ENCODE measurements at places on chromosomes 5 and 9. TPM values are rescaled to one million over a fixed set of nuclear protein-coding genes. Genes with fewer than 3 reads are reported as not detected.
A peak's percentile ranks its signal among the peaks of the same experiment; 100 is the strongest.

DNA sequence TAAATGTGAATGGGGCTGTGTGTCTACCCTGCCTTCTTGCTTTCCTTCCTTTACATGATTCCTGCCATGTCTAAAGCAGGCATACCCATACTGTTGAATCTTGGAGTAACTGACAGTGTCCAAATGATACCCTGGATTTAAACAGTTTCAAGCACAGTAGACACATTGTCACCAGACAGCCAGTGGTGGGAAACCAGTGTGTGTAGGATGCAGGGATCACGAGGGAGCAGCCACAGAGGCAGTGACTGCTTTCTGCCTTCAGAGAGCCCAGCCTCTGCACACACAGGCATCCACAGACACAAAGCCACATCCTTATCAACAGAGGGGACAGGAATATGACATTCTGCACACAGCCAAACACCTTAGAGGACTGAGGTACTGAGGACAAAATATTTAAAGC is 184.2 kb upstream of the TBCA start:
- DNase-seq: no peak

- DNase-seq: no peak
Observed at GRCh38 chr5:128836571-128836970, 128.7 kb upstream of the SLC27A6 start.

- DNase-seq: peak; percentile 98
Observed at GRCh38 chr5:154857530-154858296, 714 bp upstream of the CNOT8 start.

- no peak for DNase-seq
Observed at GRCh38 chr5:89421035-89421434, 538.1 kb upstream of the MEF2C start.

DNA sequence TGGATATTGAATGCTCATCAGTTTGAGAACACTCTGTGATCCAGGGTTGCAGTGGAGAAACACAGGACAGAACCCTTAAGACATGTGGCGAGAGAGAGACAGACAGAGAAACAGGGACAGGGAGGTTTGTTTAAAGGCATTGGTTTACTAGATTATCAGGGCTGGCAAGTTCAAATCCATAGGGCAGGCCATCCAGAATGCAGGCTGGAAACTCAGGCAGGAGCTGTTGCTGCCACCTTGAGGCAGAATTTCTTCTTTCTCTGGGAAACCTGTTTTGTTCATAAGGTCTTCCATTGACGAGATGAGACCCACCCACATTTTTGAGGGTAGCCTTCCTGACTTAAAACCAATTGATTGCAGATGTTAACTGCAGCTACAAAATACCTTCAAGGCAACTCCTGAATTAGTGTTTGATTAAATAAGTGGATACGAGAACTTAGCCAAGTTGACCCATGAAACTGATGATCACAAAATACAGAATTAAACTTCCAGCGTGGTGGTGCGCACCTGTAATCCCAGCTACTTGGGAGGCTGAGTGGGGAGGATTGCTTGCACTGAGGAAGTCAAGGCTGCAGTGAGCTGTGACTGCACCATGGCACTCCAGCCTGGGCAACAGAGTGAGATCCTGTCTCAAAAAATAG is 55.9 kb downstream of the NSUN2 start:
- peak; percentile 64 for DNase-seq

DNA sequence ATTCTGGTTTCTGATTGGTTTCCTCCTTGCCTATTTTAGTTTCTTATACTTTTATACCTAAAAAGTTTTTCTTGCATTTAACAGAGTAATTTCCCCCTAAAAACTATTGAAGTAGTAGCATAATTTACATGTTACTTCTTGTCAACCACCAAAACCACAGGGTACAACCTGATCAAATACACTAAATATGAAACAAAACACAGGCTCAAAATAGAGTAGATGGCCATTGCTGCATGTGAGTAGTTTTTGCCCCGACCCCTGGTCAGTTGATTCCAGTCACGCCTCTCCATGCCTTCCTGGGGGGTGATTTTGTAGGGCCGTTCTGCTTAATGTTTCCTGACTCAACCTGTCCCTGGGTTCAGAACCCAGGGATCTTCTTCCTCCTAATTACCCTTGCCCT is 101.8 kb downstream of the TLE4 start:
- no peak for DNase-seq

DNA sequence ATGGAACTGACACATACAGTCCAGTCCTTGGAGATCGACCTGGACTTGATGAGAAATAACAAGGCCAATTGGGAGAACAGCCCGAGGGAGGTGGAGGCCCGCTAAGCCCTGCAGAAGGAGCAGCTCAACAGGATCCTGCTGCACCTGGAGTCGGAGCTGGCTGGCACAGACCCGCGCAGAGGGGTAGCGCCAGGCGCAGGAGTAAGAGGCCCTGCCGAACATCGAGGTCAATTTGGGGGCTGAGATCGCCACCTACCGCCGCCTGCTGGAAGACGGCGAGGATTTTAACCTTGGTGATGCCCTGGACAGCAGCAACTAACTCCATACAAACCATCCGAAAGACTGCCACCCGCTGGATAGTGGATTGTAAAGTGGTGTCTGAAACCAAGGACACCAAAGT is 1610.1 kb upstream of the ACO1 start:
- DNase-seq: peak; percentile 22

The CYLC2 gene
- polyA plus RNA-seq: 31.5 TPM

The IFNA21 gene
- not detected for polyA plus RNA-seq

The NEURL1B gene
- polyA plus RNA-seq: 17.1 TPM

GRCh38 chr5:377326-377981 is 55.9 kb downstream of the AHRR start:
- DNase-seq: peak; percentile 11

- DNase-seq: peak; percentile 60
Observed at GRCh38 chr9:132768932-132769905, 99.0 kb downstream of the GTF3C4 start.

GRCh38 chr9:129669141-129669718 is 3.8 kb downstream of the PRRX2 start:
- no peak for DNase-seq

The SPAAR gene
- 15.0 TPM for polyA plus RNA-seq

DNA sequence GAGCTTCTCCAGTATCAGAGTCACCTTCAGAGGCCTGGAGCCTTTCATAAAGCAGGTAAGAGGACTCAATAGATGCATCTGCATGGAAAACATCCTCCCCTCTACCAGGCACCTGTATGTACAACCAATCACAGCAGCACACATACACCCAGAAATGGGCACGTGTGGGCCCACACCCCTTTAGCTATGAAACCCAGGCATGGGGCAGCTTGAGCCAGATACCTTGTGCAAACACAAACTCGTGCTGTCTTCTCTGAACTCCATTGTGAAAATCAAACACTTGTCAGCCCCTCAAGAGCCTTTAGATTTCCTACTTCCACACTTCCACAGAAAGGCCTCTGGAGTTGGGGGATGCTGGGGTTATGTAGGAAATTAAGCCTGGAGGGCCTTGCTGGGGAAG is 1.1 kb upstream of the CSF2 start:
- DNase-seq: no peak

- peak; percentile 74 for DNase-seq
Observed at GRCh38 chr9:120928483-120929228, 2.1 kb upstream of the TRAF1 start.

DNA sequence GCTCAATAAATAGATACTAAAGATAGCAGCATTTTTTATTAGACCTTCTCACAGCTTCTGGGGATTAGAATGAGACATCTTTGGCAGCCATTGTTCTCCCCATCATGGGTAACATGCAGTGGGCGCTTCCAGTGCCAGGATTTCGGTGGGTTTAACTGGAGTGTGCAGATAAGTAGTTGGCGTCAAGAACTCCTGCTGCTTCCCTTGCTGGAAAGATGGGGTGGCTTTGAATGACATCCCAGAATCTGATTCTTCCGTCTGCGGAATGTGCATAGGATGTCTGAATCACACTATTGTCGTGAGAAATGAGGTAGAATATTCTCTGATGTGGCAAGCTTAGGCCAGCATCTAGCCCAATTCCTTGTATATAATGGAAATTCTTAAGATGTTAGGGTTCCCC is 7.3 kb downstream of the SFXN1 start:
- no peak for DNase-seq

The KIF12 gene
- 7.1 TPM for polyA plus RNA-seq

The DENND1A gene
- polyA plus RNA-seq: 20.3 TPM

The SLC36A2 gene
- polyA plus RNA-seq: 1.5 TPM

GRCh38 chr5:113693701-113694100 is 180.2 kb downstream of the YTHDC2 start:
- DNase-seq: no peak

GRCh38 chr5:115069087-115069968 is 100.4 kb downstream of the TRIM36 start:
- peak; percentile 56 for DNase-seq

The MELK gene
- 15.2 TPM for polyA plus RNA-seq

DNA sequence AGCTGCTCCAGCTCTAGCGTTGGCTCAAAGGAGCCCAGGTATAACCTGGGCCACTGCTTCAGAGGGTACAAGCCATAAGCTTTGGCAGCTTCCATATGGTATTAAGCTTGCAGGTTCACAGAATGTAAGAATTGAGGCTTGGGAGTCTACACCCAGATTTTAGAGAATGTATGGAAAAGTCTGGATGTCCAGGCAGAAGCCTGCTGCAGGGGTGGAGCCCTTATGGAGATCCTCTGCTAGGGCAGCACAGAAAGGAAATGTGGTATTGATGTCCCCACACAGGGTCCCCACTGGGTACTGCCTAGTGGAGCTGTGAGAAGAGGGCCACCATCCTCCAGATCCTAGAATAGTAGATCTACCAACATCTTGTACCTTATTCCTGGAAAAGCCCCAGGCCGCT is 626.9 kb downstream of the MAT2B start:
- DNase-seq: no peak

The PCDHGA6 gene
- polyA plus RNA-seq: 1.8 TPM

DNA sequence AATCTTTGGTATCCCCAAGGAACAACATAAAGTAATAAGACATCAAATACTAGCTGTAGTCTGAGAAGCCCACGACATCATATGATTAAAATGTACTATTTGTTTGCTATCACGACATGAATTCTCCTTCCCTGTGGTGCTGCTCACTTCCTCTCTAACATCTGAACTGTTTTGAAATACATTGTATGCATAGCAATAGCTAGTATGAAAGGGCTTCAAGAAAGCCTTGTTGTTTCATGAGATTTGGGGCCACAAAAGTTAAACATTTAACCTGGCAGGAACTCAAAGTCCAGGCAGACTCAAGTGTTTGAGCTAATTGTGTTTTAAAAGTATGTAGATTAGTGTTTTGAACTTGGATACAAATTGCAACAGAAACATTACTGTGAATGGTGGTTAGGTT is 237.4 kb upstream of the PTGER4 start:
- DNase-seq: no peak

- DNase-seq: no peak
Observed at GRCh38 chr5:81544351-81545018, 150.6 kb upstream of the ACOT12 start.

GRCh38 chr9:127534931-127535330 is 77.1 kb upstream of the STXBP1 start:
- DNase-seq: no peak

The MLANA gene
- not detected for polyA plus RNA-seq

- DNase-seq: no peak
Observed at GRCh38 chr9:16824545-16825330, 45.7 kb downstream of the BNC2 start.

The CEL gene
- 2.1 TPM for polyA plus RNA-seq

- no peak for DNase-seq
Observed at GRCh38 chr5:133203317-133204305, 151.8 kb downstream of the HSPA4 start.

DNA sequence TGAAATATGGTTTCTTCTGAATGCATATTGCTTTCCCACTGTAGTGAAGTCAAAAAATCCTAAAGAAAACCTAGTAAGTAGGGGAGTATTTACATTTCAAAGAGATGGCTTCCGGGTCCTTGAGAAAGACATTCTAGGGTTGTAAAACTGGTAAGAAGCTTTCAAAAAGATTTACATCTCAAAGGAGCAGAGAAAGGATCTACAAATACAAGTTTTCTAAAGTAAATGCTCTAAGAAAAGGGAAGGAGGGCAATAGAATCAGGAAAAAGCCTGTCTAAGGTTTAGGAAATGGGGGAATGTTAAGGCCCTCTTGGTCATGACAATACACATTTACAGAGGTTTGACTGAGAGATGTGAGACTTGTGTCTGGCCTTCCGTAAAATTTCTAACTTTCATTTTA is 16.7 kb upstream of the TRPC7 start:
- no peak for DNase-seq

The NTNG2 gene
- 3.3 TPM for polyA plus RNA-seq

DNA sequence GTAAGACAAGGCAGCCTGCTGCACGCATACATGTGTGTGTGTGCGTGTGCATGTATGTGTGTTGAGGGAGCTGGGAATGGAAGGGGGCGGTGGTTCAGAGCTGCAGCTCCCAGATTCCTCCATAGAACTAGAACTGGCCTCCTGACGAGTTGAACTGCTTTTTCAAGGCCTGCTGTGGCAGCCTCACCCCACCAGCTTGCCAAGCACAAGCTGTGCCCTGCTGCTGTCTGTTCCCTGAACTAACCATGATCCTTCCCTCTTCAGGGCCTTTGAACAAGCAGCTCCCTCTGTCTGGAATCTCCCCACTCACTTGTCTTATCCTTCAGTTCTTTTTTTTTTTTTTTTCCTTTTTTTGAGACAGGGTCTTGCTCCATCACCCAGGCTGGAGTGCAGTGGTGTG is 22.6 kb downstream of the LRSAM1 start:
- no peak for DNase-seq

GRCh38 chr5:12354686-12355085 is 450.4 kb upstream of the CTNND2 start:
- DNase-seq: no peak

DNA sequence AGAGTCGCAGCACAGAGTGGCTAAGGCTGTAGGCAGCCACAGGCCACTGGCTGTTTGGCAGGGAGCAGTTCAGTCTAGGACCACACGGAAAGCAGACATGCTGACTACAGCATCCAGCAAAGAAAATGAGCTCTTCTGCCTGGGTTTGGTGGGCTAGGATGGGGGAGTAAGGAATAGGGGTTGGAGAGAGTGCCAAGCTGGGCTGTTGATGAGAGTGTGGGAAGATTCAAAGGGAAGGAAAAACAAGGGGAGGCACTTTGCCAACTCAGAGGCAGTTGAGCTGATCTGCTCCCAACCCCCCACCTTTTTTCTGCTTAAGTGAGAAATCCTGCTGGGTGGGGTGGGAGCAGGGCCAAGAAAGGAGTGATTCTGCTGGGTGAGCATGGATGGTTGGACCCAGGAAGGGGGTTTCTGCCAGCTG is 35.9 kb downstream of the SVEP1 start:
- DNase-seq: no peak

- DNase-seq: no peak
Observed at GRCh38 chr5:149379177-149379761, at the start of gene IL17B. TSS of gene IL17B (minus strand) at chr5:149379292. CDS start at chr5:149379225, 67 bp downstream.

GRCh38 chr9:111037356-111037707 is 938 bp downstream of the LPAR1 start:
- peak; percentile 33 for DNase-seq

DNA sequence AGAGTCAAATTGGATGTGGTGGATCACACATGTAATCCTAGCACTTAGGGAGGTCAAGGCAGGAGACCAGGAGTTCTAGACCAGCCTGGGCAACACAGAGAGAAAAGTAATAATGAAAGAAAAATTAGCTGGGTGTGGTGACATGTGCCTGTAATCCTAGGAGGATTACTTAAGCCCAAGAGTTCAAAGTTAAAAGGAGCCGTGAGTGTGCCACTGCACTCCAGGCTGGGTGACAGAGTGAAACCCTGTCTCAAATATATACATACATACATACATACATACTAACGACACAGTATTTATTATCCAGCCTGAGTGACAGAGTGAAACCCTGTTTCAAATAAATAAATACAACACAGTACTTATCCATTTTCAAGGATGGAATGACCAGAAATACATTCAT is 180.3 kb downstream of the BNC2 start:
- DNase-seq: no peak

The GTF2H2 gene
- 14.2 TPM for polyA plus RNA-seq

GRCh38 chr5:11898787-11899186 is 5.5 kb downstream of the CTNND2 start:
- no peak for DNase-seq

GRCh38 chr5:40080191-40080590 is 599.5 kb upstream of the PTGER4 start:
- no peak for DNase-seq
